Lung (tissue), 17 donors: ENCODE measurements at places on chromosomes 1 and 21. TPM values are rescaled to one million over a fixed set of nuclear protein-coding genes. Genes with fewer than 3 reads are reported as not detected.
A peak's percentile ranks its signal among the peaks of the same experiment; 100 is the strongest.

The SEMA6C gene
- total RNA-seq = 6.4 TPM

- peaks cover 19% of the 10 kb centered on the region for H3K36me3 ChIP-seq
- H3K4me1 ChIP-seq = peaks cover 15% of the 10 kb centered on the region
- H3K27ac ChIP-seq = no peak overlapping the region
Measured at GRCh38 chr1:3775490-3776230, 3.1 kb downstream of the SMIM1 start.

The ITLN2 gene
- total RNA-seq = 13.8 TPM

DNA sequence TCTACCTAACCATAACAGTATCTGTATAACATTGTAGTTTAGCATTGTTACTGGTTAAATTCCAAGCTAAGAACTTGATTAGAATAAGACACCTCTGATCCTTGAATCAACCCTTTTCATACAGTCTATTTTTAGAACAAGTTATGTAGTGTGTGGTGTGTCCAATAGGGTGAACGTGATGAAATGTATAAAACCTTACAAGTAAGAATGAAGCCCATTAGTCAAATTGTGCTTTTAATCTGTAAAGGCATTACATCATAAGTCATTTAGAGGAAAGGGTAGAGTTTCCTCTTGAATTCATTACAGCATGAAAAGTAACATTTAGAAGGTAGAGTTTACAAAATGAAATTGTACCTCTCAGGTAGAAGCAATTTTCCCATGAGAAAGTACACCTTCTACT lies 479.2 kb downstream of the LTN1 start:
- no peaks in the 10 kb centered on the region for H3K36me3 ChIP-seq
- peaks cover 22% of the 10 kb centered on the region for H3K4me1 ChIP-seq
- no peak overlapping the region for H3K4me3 ChIP-seq
- no peak for DNase-seq
- H3K27me3 ChIP-seq = no peaks in the 10 kb centered on the region
- H3K27ac ChIP-seq = no peak overlapping the region

- peak; percentile 68 for DNase-seq
- peaks cover 5% of the 10 kb centered on the region for H3K4me1 ChIP-seq
- H3K36me3 ChIP-seq = no peaks in the 10 kb centered on the region
- no peaks in the 10 kb centered on the region for H3K27me3 ChIP-seq
- H3K27ac ChIP-seq = no peak overlapping the region
Measured at GRCh38 chr1:10962483-10962882, 50.0 kb upstream of the TARDBP start.

- no peaks in the 10 kb centered on the region for H3K36me3 ChIP-seq
- H3K27me3 ChIP-seq = no peaks in the 10 kb centered on the region
- no peak overlapping the region for H3K27ac ChIP-seq
- H3K4me3 ChIP-seq = no peak overlapping the region
- no peaks in the 10 kb centered on the region for H3K4me1 ChIP-seq
Measured at GRCh38 chr1:160540859-160541233, 17.8 kb upstream of the SLAMF6 start.

The TAL1 gene
- 9.3 TPM for total RNA-seq

GRCh38 chr1:54114955-54115354 lies 37.8 kb downstream of the CDCP2 start:
- no peaks in the 10 kb centered on the region for H3K27me3 ChIP-seq
- no peak for DNase-seq
- no peak overlapping the region for H3K4me3 ChIP-seq
- no peaks in the 10 kb centered on the region for H3K36me3 ChIP-seq
- peaks cover 4% of the 10 kb centered on the region for H3K4me1 ChIP-seq

The FCER1G gene
- total RNA-seq = 169 TPM

The OR2T33 gene
- not detected for total RNA-seq

DNA sequence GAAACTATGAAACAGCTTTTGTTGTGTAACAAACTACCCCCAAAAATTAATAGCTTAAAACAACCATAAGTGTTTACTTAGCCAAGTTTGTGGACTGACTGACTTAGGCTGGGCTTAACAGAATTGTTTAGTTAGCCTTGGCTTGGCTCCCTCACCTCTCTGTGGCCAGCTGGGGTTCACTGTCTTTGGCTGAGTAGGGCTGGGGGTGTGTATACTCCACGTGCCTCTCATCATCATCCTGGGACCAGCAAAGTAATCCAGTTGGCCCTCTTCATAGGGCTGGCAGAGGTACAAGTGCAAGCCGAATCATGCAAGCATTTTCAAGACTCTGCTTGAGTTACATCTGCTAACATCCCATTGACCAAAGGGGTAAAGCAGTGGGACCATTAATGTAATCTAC lies 252.3 kb downstream of the BRINP2 start:
- no peaks in the 10 kb centered on the region for H3K4me1 ChIP-seq
- H3K4me3 ChIP-seq = no peak overlapping the region
- no peaks in the 10 kb centered on the region for H3K36me3 ChIP-seq
- no peak overlapping the region for H3K27ac ChIP-seq

The AMY2B gene
- 40.4 TPM for total RNA-seq

DNA sequence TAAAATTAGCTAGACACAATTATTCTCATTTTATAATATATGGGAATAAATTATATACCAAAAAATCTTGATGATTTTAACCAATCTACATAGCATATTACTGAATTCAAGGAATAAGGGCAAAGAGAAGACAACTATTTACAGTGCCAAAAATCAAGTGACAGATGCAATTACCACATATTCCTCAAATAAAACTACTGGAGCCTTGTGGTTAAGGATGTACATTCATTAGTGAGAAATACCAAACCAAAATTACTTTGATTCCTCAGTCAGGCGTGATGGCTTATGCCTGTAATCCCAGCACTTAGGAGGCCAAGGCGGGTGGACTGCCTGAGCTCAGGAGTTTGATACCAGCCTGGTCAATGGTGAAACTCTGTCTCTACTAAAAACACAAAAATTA lies 68.8 kb upstream of the RBM34 start:
- no peak overlapping the region for H3K4me3 ChIP-seq
- no peak overlapping the region for H3K27ac ChIP-seq
- no peaks in the 10 kb centered on the region for H3K4me1 ChIP-seq

DNA sequence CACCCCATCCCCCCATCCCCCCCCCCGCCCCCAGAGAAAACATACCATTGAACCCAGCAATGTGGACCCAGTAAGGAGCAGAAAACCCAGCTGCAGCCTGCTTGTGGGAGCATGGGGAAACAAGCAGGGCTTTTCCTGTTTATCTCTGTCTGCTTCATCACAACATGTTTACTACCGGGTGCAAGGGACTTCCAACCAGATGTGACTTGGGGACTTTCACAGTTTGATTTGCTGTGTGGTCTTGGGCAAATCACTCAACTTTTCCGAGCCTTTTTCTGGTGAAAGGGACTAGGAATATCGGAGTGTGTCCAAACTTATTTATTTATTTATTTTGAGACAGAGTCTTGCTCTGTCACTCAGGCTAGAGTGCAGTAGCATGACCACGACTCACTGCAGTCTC lies 3.2 kb downstream of the TMCC2 start:
- no peak overlapping the region for H3K27ac ChIP-seq
- DNase-seq = no peak
- no peaks in the 10 kb centered on the region for H3K27me3 ChIP-seq

The LCE1F gene
- total RNA-seq = not detected

GRCh38 chr1:149844650-149845255 lies 54.6 kb upstream of the BOLA1 start:
- H3K4me1 ChIP-seq = peaks cover 27% of the 10 kb centered on the region
- peaks cover 8% of the 10 kb centered on the region for H3K36me3 ChIP-seq
- DNase-seq = no peak
- no peak overlapping the region for H3K4me3 ChIP-seq
- no peaks in the 10 kb centered on the region for H3K27me3 ChIP-seq
- no peak overlapping the region for H3K27ac ChIP-seq

The PHLDA3 gene
- 73.2 TPM for total RNA-seq

The CELA3B gene
- total RNA-seq = 6.7 TPM

GRCh38 chr1:39955547-39956539 lies 898 bp downstream of the MFSD2A start:
- peak overlapping the region; percentile 40 for H3K4me3 ChIP-seq
- H3K4me1 ChIP-seq = peaks cover 8% of the 10 kb centered on the region
- peak overlapping the region; percentile 76 for H3K27ac ChIP-seq
- no peaks in the 10 kb centered on the region for H3K27me3 ChIP-seq
- no peak for DNase-seq

GRCh38 chr1:109083923-109084322 lies 6.6 kb upstream of the TMEM167B start:
- no peak for DNase-seq
- H3K4me1 ChIP-seq = no peaks in the 10 kb centered on the region
- no peaks in the 10 kb centered on the region for H3K27me3 ChIP-seq
- no peaks in the 10 kb centered on the region for H3K36me3 ChIP-seq
- H3K4me3 ChIP-seq = no peak overlapping the region

DNA sequence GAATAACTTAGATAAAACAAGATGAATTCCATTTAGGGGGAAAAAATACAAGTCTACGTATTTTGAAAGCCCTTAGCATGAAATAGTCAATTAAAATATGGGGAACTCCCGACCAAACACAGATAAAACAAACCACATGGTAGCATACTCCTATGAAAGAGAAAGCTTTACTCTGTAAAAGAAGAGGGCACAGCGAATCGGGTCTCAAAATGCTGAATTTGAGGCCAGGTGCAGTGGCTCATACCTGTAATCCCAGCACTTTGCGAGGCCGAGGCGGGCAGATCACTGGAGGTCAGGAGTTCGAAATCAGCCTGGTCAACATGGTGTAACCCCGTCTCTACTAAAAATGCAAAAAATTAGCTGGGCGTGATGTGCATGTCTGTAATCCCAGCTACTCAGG lies 116.9 kb upstream of the TIAM1 start:
- DNase-seq = no peak
- H3K27ac ChIP-seq = no peak overlapping the region
- no peaks in the 10 kb centered on the region for H3K27me3 ChIP-seq
- no peaks in the 10 kb centered on the region for H3K36me3 ChIP-seq
- no peak overlapping the region for H3K4me3 ChIP-seq
- no peaks in the 10 kb centered on the region for H3K4me1 ChIP-seq

DNA sequence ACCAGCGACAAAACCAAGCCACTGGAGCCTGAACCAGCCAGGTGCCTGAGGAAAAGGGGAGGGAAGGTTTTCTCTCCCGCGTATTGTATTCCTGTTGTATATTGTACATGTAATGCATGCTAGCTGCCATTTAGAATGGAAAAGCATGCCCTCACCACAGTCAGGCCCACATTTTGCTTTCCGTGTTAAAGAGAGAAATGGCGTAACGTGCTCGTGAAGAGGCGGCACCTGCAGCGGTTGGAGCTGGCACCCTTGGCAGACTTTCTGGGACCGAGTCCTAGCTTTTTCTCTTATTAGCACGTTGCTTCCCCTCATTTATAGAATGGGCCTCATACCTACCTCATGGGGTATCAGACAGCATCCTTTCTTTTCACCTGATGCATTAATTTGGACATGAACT lies 135.3 kb upstream of the IRF2BP2 start:
- H3K27me3 ChIP-seq = no peaks in the 10 kb centered on the region
- no peak overlapping the region for H3K4me3 ChIP-seq
- H3K27ac ChIP-seq = no peak overlapping the region
- DNase-seq = no peak
- no peaks in the 10 kb centered on the region for H3K36me3 ChIP-seq

DNA sequence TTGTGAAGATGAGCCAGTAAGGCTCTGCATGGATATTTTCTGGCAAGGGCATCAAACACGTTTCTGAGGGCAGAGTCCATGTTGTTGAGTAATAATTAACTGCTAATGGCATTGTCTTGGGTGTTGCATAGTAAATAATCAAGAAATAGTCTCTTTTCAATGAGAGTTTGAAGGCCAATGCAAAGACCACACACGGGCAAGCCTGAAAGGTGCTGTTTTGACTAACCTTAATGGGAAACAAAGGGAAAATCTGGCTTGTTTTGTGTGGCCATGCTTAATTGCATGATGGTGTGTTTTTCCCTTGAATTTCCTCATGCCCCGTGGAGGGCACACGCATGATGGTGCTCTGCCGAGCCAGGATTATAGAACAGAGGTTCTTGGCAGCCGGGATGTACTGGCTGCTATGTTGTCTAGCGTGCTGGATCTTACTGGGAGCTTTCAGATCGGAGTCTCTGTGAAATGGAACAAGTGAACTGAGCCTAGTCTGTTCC lies 127.6 kb downstream of the NOS1AP start:
- H3K4me3 ChIP-seq = no peak overlapping the region
- DNase-seq = no peak
- H3K36me3 ChIP-seq = no peaks in the 10 kb centered on the region
- no peaks in the 10 kb centered on the region for H3K27me3 ChIP-seq

DNA sequence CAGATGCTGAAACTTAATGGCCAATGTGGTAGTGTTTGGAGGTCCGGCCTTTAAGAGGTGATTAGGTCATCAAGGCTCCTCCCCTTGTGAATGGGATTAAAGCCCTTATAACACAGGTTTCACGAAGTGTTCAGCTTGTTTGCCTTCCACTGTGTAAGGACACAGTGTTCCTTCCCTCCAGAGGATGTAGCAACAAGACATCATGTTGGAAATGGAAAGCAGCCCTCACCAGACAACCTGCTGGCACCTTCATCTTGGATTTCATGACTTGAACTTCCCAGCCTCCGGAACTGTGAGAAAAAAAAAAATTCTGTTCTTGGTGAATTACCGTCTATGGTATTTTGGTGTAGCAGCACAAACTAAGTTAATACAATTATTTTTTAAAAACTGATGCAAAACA lies 613.8 kb downstream of the KIF26B start:
- peaks cover 12% of the 10 kb centered on the region for H3K4me1 ChIP-seq
- no peak overlapping the region for H3K4me3 ChIP-seq
- no peak for DNase-seq
- no peaks in the 10 kb centered on the region for H3K27me3 ChIP-seq

DNA sequence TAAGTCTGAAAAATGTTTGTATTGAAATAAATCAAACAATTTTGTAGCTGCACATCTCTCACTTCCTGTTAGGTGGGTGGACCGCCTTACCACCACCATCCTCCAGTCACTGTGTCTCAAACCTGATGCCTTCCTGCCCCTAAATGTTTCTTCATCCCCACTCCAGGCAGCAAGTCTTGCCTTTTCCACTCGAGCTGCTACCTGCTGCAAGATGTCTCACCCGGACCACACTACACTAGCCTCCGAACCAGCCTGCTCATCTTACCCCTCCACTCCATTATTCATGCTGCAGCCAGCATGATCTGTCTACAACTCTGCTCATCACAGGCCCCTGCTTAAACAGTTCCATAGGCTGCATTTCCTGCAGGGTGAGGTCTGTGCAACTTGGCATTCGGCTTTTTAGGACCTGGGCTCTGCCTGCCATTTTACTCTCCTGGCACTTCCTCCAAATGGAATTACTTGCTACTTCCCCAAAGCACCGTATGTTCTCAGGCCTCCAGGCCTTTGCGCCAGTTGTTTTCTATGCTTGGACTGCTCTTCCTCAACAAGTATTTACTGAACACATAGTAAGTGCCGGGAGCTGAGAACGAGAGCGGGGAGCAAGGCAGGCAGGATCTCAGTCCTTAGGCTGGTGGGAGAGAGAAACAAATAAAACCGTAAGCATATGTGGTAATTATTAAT lies 5.2 kb upstream of the SF3A3 start:
- peaks cover 17% of the 10 kb centered on the region for H3K4me1 ChIP-seq
- peaks cover 10% of the 10 kb centered on the region for H3K36me3 ChIP-seq
- no peak overlapping the region for H3K4me3 ChIP-seq
- peak; percentile 33 for DNase-seq
- no peaks in the 10 kb centered on the region for H3K27me3 ChIP-seq
- peak overlapping the region; percentile 89 for H3K27ac ChIP-seq
